ENCODE measurements at places on chromosomes 3 and 15.

GRCh38 chr3:56251343-56251945, 216.8 kb downstream of the ERC2 start:
- no peak for DNase-seq

DNA sequence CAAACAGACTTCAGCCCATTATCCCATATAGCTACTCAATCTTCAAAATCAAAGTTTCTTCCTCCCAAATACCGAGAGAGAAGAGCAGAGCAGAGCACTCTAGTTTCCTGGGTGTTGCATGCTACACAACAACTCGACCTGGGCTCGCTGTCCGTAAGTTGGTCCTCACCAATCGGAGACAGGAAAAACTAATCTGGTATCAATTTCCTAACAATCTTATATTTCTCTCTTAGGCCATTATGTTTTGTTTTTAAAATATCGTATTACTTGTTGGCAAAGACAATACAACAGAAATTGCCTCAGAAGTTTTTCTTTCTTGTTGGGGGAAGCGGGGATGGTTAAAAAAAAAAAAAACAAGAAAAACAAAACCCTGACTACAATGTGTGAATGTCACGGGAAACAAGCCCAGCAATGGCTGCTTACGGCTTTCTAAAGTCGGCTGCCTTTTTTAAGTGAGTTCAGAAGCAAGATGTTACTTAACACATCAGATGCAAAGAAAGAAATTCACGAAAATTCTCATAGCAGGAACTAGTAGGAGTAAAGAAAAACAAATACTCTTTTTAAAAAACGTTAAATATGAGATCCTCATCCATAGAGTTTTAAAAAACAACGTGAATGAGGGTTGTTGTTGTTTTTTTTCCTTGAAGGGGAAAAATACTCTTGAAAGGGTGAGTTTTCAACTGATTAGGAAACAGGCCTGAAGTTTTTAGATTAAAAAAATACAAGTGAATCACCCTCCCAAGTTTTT, 1.9 kb downstream of the VGLL4 start:
- no peak for DNase-seq

GRCh38 chr3:146498002-146498736, 28.8 kb upstream of the PLSCR2 start:
- DNase-seq = peak; percentile 37

DNA sequence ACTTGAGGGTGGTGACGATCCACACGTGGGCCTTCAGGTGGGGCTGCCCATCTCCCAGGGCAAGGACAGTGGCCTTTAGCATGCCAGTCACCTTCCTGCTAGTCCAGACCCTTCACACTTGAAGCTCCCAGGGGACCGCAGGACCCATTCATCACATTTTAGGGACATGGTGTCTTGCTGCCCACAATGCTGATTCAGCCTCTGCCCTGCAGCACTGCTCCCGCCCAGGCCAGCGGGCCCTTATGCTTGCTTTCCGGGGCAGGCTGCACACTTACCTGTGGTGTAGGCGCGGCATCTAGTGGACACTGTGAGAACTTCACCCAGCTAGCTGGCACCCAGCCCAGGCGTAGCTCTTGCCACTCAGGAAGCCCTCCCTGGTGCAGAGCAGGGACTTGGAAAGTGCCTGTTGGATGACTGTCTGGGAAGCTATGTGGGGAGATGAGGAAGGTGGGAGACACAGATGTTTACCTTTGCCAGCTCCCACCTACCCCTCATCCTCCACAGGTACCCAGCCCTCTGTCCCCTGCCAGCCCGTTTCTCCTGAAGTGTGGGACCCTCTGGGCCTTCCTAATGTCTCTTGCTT, 26.3 kb upstream of the NR2C2 start:
- peak; percentile 71 for DNase-seq

- no peak for DNase-seq
Observed at GRCh38 chr3:100069472-100069871, 44.8 kb downstream of the FILIP1L start.

DNA sequence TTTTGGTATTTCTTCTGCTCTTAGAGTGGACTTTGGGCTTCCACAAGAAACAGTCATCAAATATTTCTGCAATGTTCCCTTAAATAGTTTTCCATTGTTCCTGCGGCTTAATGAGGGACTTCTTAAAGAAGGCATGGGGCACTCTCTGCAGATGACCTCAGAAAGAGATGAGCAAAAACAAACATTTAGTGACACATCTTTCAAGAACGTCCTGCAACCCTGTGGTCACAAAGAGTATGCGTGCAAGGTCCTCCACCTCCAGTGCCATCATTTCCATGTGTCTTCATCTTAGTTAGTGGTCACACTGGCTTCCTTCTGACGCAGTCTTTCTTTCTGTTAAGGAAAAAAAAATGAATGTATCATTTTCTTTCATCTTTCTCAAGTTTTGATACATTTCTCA, 56.2 kb downstream of the GREM1 start:
- no peak for DNase-seq

DNA sequence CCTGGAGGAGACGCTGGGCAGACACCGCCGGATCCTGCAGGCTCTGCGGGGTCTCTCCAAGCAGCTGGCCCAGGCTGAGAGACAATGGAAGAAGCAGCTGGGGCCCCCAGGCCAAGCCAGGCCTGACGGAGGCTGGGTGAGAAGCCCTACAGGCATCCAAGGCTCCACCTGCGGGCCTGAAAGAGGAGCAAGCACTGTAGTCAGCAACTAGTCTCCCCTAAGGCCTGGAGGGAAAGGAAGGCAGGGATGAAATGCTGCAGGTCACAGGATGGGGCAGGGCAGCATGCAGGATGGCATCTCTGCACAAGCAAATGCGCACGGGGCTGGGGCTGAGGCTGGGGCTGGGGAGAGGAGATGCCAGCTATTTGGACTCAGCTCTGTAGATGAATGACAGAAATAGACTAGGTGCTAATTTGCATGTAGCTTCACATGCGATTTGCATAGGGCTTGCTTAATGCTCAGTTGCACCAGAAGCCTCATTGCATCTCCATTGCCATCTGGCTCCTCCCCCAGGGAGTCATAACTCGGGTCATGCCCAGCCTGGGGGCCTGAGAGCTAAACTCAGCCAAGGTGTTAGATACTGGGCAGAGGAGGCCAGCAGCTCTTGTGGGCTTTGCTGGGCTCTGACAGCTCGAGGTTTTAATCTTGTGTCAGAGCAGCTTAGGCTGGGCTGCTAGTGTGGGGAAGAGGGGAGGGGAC, 5.2 kb upstream of the CPLX3 start:
- DNase-seq = no peak

GRCh38 chr3:16101295-16102186, 72.9 kb upstream of the GALNT15 start:
- no peak for DNase-seq

GRCh38 chr15:83319771-83320170, 35.3 kb upstream of the BNC1 start:
- DNase-seq = no peak

Data from activated T-helper 1 cell treated with anti-CD3 and anti-CD28 coated beads, Interleukin-12 subunit alpha, Interleukin-12 subunit beta, Interleukin-2, Interleukin-4 antibody, amounts not matched to agents 30 ng/mL and 10 ng/mL and 1 ng/mL, durations not matched to agents 14 hours and 24 hours and 36 hours (primary cell).